ENCODE measurements at places on chromosomes 3 and 15. TPM values are rescaled to one million over a fixed set of nuclear protein-coding genes. Genes with fewer than 3 reads are reported as not detected.

The GAP43 gene
- polyA plus RNA-seq, result not detected

The SMCO1 gene
- polyA plus RNA-seq, result not detected

The SMAD6 gene
- polyA plus RNA-seq, result 0.11 TPM

The THSD4 gene
- polyA plus RNA-seq, result 33.7 TPM

The TICRR gene
- 8.3 TPM for polyA plus RNA-seq

The TGM4 gene
- polyA plus RNA-seq, result 1.6 TPM

The FETUB gene
- 0.17 TPM for polyA plus RNA-seq

The DLEC1 gene
- not detected for polyA plus RNA-seq

The ZCWPW2 gene
- 0.11 TPM for polyA plus RNA-seq

The TIMP4 gene
- polyA plus RNA-seq, result not detected

The GHSR gene
- polyA plus RNA-seq, result not detected

The GPR27 gene
- polyA plus RNA-seq, result 0.14 TPM

The PROS1 gene
- polyA plus RNA-seq, result 6.2 TPM

The LRRC49 gene
- polyA plus RNA-seq, result 4.3 TPM

The GOLGA8R gene
- polyA plus RNA-seq, result 0.09 TPM

The NUP210 gene
- 0.10 TPM for polyA plus RNA-seq

The C3orf70 gene
- polyA plus RNA-seq, result 0.01 TPM

The CRABP1 gene
- polyA plus RNA-seq, result not detected

The MTFMT gene
- 14.9 TPM for polyA plus RNA-seq

The MAP6D1 gene
- polyA plus RNA-seq, result 4.0 TPM

The DET1 gene
- 2.3 TPM for polyA plus RNA-seq

The SLC6A11 gene
- polyA plus RNA-seq, result 10.7 TPM

The RASGRP1 gene
- polyA plus RNA-seq, result not detected

The ANKRD63 gene
- not detected for polyA plus RNA-seq

The GOLGA6L7 gene
- polyA plus RNA-seq, result not detected

The DNAH12 gene
- polyA plus RNA-seq, result 0.02 TPM

The ARHGEF3 gene
- 30.8 TPM for polyA plus RNA-seq

The HMG20A gene
- polyA plus RNA-seq, result 22.5 TPM

The NIT2 gene
- polyA plus RNA-seq, result 46.3 TPM

The GABRR3 gene
- polyA plus RNA-seq, result not detected

The PRSS50 gene
- polyA plus RNA-seq, result not detected

The RNF7 gene
- polyA plus RNA-seq, result 106 TPM

The FSTL1 gene
- polyA plus RNA-seq, result 71.6 TPM

The ZNF35 gene
- 5.6 TPM for polyA plus RNA-seq

The GATA2 gene
- polyA plus RNA-seq, result 0.10 TPM

The ALG1L2 gene
- not detected for polyA plus RNA-seq

The AADACL2 gene
- polyA plus RNA-seq, result not detected

All from mammary epithelial cell (primary cell).